ENCODE measurements at places on chromosomes 12 and 14. TPM values are rescaled to one million over a fixed set of nuclear protein-coding genes. Genes with fewer than 3 reads are reported as not detected.
A peak's percentile ranks its signal among the peaks of the same experiment; 100 is the strongest.

GRCh38 chr12:41950455-41950854 lies 194.2 kb downstream of the GXYLT1 start:
- no peak for DNase-seq

- no peak for DNase-seq
These were observed 151.0 kb upstream of the ARHGAP5 start for GRCh38 chr14:31926123-31926522.

- DNase-seq, result no peak
These were observed 7.1 kb downstream of the NUAK1 start for GRCh38 chr12:106131676-106132075.

- no peak for DNase-seq
These were observed 49.7 kb downstream of the C14orf132 start for GRCh38 chr14:96088911-96089310.

- no peak for DNase-seq
These were observed 129.8 kb upstream of the TMEM132C start for GRCh38 chr12:128137140-128137539.

DNA sequence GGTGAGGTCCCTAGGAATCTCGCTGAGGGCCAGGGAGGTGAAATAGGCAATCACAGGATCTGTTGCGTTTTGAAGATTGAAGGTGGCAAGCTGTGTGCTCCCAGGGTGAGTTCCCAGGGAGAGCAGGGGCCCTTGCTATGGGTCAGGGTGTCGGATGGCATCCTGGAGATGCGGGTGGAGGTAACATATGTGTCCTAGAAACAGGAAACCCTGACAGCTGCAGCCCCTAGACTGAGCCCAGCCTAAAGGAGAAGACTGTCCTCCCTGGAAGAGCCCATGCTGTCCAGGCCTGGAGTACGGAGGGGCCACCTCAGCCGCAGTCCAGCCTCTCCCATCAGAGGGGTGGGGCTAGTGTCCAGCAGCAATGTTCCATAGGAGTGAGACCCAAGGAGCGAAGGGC lies 194.2 kb downstream of the NTF3 start:
- no peak for DNase-seq

- DNase-seq, result no peak
These were observed 277.2 kb downstream of the AKAP6 start for GRCh38 chr14:32606301-32606700.

DNA sequence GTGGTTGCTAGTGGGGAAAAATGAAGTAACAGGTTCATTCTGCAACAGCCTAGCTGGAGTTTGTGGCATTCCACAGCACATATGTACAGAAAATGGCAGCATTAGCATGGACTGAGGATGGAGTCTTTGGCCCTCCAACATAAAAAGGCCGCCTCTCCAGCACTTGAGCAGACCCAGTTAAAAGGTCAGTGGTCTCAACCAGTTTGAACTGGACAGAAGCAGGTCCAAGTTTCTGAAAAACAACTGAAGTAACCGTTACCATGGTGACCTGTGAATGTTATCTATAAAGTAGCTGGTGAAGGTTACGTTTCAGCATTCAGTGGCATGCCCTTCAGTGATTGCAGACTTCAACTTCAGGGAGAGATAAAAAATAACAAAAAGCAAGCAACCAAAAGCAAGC lies 34.1 kb upstream of the OR10AD1 start:
- DNase-seq, result no peak

DNA sequence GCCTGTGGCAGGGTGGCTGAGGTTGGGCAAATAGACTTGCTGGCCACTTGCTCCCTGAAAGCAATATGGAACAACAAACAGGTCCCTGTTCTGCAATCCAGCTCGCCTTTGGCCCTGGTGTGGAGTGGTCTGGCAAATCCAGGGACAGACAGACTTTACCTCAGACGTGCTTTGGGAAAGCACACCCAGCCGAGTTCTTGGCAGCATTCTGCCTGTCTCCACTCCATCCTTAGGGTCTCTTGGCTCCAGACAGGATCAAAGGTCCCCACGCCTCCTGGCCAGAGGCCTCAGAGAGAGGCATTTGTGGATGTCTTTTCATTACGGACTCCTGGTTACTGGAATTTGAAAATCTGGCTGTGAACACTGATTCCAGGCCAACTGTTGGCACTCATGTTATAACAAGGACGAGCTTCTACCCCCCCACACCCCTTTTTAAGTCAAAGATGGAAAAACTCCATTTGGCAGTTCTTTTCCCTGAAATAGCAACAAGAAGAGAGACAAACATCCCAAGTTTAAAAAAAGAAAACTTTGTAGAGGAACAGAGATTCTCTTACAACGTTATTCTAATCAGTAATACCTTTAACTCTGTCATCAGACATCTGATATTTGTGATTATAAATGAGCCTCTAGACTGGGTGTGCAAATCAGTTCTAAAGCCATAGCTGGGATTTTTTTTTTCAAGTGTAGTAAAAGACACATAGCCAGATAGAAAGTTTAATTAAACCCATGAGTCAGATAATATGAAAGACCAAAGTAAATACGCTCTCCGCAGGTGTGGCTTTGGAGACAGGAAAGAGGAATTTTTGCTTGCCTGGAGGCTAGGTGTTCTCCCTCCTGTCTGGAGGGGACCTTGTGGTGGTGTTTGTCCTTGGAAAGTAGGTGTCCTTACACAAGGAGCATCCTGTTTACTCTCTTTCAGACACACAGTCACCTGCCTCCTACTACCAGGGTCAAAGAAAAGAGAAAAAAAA lies 60.7 kb downstream of the GALNT8 start:
- peak; percentile 34 for DNase-seq

GRCh38 chr14:55891692-55892091 lies 226.5 kb upstream of the PELI2 start:
- DNase-seq, result no peak

DNA sequence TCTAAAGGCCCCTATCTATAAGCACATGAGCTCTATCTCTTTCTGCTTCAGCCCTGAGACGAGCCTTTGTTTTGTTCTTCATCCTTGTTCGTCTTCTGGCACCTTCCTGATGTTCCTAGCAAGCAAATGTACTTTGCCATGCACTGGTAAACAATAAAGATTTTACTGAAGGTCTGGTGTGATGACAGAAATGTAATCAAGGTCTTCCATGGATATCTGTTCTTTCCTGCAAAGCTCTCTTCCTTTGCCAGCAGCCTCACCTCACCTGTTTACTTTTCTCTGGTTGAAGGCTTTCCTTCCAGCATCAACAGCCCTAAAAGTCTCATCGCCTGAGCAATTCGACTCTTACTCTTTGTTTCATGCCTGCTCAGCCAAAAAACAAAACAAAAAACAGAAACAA lies 330.3 kb downstream of the PCNX1 start:
- DNase-seq, result no peak

DNA sequence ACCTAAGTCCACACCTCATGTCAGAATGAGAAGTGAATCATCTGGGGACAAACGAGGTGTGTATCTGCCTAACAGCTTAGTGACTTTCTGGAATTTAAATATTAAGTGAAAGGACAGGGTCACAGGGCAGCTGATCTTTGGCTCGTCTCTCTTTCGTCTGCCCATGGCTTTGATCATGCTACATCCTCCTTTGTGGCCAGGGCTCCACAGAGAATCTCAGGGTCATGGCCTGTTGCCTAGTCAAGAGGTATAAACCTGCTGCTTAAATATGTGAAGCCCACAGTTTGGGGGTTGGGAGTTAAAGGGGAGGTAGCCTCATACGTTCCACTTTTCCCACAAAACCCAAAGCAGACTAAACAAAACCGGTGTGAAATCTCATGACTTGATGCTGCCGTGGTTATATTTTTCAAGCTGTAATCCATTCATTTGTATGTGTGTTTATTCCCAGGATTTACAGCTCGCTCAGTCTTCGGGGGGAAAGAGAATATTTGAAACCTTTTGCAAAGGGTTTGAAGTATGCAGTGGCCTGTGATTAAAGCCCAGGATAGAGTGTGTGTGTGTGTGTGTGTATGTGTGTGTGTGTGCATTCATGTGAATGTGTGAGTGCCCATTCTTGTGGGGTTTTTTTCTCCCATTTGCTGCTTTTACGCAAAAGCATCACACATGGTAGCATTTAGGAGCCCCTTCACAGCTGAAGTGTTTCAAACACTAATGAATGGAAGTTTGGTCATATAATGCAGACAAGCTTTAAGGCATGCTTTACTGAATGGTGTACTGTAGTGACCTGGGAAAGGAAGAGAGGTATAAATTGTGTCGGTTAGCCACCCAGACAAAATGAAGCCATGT lies 137.1 kb downstream of the HMGA2 start:
- no peak for DNase-seq

DNA sequence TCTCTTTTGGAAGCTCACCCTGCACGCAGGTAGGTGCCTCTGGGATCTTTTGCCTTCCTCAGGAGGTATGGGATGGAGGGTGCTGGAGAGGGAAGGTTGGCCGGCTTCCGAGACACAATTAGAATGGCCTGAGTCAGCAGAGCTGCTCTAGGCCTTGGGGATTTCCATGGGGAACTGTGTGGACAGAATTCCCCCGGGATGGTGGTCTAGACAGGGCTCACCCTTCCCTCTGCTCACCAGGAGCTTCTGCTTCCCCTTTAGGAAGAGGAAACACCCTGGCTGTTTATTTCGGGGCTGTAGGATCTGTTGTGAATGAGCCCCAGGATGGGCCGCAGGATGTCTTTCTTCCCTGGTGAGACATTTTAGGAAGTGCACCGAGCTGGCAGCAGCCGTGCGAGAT lies 43.7 kb upstream of the TMED10 start:
- DNase-seq, result no peak

- DNase-seq, result no peak
These were observed 82.0 kb downstream of the CATSPERB start for GRCh38 chr14:91649930-91650329.

DNA sequence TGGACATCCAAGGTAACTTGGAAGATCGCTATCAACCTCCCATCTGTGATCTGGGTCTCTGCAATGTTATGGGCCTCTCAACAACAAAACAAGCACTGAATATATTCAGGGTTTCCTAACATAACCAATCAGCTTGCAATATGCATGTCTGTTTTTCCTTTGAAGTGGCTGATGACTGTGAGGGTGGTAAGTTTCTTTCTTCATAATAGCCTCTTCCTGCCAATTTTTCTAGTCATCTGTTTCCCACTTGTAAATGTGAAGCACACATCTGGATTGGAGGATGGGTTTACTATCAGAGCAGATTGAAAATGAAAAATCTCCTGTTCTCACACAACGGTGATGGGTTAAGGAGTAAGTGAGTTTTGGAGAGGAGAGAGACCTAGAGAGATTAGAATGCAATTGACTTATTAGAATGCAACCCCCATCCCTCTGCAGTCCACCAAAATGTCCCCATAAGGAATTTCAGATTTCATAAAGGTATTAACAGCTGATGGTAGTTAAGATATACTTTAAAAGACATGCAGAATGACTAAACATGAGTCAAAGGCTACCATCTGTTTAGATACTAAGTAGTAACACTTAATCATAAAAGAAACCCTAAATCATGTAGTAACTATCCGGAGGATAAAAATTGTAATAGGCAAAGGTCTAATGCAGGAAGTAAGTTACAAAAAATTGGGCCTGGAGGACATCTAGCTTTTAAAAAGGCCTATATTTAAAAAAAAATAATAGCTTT lies 58.4 kb upstream of the SAV1 start:
- no peak for DNase-seq

DNA sequence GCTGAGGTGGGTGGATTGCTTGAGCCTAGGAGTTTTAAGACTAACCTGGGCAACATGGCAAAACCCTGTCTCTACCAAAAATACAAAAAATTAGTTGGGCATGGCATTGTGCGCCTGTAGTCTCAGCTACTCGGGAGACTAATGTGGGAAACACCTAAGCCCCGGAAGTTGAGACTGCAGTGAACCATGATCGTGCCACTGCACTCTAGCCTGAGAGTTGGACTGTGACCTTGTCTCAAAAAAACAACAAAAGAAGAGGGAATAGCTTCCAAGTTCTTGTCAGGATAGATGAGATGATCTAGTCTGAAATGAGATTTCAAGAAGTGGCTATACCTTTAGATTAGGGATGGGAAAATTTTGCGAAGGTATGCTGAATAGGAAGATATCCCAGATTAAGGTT lies 14.8 kb upstream of the C12orf50 start:
- DNase-seq, result no peak

GRCh38 chr14:25836636-25837035 lies 761.2 kb downstream of the NOVA1 start:
- no peak for DNase-seq

- no peak for DNase-seq
These were observed 770.2 kb downstream of the BCL11B start for GRCh38 chr14:98501836-98502235.

DNA sequence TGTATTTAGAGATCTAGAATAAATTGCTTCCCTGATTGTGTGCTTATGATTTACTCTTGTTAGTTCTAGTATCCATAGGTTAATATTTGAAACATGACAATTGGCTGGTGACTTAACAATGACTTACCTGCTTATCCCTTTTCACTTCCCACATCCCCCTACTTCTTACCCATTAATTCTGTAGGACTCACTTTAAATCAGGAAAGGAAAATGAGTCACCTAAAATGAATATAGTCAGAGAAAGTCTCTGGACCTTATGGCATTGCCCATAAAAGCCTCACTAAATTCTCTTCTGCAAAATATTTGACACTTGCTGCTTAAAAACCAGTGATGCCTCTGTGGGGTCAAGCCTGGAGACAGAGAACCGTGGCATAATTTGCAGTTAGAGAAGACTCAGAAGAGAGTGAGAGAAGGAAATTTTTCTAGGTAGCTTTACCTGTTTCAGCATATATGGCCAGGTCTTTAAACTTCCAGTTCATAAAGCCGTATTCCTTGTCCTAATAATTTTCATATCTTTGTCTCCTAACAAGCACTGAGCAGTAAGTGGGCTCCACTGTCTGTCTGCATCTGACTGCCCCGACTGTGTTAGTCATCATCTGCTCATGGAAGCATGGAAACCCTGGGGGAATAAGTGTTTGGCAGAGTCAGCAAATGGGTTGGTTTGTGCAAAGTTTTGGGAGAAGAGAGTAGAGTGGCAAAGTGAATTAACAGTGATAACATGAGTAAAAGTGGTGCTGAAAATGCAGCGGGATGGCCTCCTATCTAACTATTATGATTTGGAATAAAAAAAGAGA lies 294.4 kb downstream of the AKAP6 start:
- no peak for DNase-seq

DNA sequence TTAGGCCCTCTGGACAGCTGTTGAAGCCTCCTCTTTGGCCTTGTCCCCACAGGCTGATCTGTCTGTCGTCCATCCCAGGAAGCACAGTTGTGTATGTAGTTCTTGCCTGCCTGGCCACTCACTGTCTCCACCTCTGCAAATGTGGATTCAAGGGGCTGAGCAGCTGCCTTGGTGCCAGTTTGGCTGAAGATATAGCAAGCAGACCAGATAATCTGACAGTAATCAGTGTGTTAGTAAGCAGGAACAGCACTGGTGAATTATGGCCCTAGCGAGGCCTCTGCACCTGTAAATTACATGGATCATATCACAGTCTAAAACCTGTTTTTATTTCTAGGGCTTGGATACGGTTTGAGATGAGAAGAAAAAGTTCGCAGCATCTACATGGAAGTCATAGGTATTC lies 282.5 kb upstream of the NOS1 start:
- DNase-seq, result no peak

GRCh38 chr14:50862036-50862570 lies 9.8 kb upstream of the ABHD12B start:
- DNase-seq, result no peak

Gene ADAM21
- 0.32 TPM for total RNA-seq

Gene TMEM30B
- total RNA-seq, result 0.42 TPM

Gene ADGRD1
- 83.6 TPM for total RNA-seq

Gene TBC1D30
- 0.47 TPM for total RNA-seq

Gene IRAK3
- 5.3 TPM for total RNA-seq

Gene ABCC9
- 83.1 TPM for total RNA-seq
